ENCODE measurements at places on chromosomes 1 and 21. TPM values are rescaled to one million over a fixed set of nuclear protein-coding genes. Genes with fewer than 3 reads are reported as not detected.

DNA sequence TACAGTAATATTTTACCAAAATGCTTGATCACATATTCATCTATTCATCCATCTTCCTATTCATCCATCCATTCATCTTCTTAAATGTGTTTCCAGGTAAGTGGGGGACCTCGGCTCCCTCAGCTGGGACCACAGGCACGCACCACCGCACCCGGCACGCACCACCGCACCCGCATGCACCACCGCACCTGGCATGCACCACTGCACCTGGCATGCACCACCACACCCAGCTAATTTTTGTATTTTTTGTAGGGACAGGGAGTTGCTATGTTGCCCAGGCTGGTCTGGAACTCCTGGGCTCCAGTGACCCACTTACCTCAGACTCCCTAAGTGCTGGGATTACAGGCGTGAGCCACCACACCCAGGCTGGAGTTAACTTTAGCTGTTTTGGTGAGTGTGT lies 21.2 kb downstream of the ACTRT2 start:
- DNase-seq: no peak

DNA sequence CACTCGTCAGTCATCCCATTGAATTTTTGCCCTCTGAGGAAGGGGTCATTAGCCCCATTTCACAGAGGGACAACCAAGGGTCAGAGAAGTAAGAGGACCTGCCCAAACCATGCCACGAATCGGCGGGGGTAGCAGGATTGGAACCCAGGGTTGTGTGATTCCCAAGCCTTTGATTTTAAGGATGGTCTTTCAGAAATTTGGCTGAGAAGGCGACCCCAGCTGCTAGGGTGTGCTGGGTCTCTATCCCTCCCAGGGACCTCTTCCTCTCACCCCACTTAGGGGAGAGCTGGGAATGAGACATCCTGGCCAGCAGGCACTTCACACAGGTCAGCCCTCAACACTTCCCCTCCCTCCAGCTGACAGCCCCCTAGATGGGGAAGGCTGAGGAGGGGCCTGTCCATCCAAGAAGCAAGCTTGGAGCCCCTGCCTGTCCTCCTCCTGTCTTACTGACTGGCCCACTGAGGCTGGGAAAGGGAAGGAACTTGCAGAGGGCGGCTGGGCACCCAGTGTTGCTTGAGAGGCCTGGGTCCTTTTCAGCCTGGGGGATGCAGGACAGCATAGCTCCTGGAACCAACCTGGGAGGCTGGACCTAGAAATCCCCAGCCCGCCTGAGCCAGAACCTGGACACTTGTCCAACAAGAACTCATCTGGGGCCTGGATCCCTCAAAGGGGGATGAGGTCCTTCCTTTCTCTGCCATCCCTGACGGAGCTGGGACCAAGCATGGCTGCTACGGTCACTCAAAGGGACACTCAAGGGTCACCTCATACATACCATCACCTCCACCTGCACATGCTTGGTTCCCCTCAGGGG lies 1.7 kb downstream of the SDC3 start:
- DNase-seq: no peak

DNA sequence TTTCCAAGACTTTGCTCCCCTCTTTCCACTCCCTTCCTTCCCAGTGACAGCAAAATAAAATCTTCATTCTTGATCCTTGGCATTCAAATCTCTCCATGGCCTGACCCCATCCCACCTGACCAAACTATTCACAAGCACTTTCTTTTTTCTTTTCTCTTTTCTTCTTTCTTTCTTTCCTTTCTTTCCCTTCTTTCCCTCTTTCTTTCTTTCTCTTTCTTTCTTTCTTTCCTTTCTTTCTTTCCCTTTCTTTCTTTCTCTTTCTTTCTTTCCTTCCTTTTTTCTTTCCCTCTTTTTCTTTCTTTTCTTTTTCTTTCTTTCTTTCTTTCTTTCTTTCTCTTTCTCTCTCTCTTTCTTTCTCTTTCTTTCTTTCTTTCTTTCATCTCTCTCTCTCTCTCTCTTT lies 207.1 kb downstream of the ADGRL2 start:
- DNase-seq: no peak

- no peak for DNase-seq
Observed at GRCh38 chr1:150604226-150604588, 24.8 kb upstream of the MCL1 start.

NPHS2 gene
- total RNA-seq: not detected

GRCh38 chr21:44460441-44460755 lies 5.1 kb downstream of the LRRC3 start:
- DNase-seq: no peak

- DNase-seq: no peak
Observed at GRCh38 chr1:116826818-116827606, 72.8 kb downstream of the CD2 start.
